KBM-7 (cell line): ENCODE measurements at places on chromosomes 11 and 22.

DNA sequence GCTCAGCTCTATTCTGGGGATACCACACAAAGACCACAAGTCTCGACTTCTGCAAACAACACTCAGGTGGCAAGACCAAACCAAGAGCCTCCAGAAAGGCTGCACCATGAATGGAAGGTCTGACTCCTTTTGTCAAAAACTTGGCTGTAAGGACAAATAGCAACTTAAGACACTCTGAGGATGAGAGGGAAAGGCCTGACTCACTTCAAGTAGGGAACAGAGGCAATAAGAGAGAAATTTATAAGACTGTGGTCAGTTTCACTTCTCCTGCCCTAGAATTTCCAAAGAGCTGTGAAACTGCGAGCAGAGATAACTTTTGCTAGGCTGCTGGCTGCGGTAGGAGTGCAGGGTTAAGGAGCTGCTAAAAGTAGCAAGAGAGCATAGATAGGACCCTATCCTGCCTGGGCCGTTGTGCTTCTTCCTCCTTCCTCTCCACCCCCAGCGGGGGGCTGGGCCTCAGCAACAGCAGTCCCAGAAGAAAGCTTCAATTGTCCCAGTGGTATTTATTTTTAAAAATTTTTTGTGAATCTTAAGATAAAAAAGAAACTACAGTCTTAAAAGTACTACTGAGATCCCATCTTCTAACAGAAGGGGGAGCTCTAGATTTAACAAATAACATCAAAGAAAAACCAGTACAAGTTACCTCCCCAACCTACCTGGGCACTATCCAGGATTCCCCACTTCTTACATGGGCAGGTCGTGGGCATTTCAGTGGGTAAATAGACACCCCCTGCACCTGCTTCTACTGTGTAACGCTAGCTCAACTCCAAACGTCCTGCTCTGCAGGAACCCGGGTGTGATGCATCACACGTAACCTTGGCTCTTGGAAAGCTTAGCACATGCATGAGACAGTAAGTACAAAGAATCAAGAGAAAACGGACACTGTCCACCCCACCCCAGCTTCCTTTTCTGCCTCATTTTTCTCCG is 66.4 kb downstream of the SGSM3 start:
- peak; percentile 86 for DNase-seq

GRCh38 chr11:95097209-95097608 is 7.6 kb downstream of the ENDOD1 start:
- no peak for DNase-seq

- DNase-seq = peak; percentile 56
Observed at GRCh38 chr11:57340039-57340615, 2.0 kb downstream of the P2RX3 start.

DNA sequence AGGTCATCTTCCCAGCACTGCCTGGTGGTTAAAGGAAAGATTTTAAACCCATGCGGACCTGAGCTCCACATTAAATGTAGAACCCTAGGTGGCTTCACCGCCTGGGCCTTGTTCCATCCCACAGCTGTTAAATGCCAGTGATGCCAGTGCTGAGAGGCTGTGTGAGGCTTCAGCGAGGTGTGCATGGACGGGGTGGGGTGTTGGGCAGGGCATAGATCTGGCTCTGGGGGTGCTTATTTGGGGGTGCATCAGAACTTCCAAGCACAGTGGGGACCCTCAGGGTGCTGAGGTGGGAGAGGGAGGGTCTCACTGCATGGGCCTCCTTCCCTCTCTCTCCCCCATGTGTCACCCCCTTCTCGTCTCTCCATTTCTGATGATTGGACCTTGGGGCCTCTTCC is 90.1 kb upstream of the B3GAT1 start:
- DNase-seq = no peak

- peak; percentile 64 for DNase-seq
Observed at GRCh38 chr11:73950869-73951710, at the start of gene DNAJB13. Gene DNAJB13 (plus strand): TSS chr11:73951026. CDS start chr11:73951070, 44 bp downstream.
